ENCODE measurements at places on chromosomes 11 and 22. TPM values are rescaled to one million over a fixed set of nuclear protein-coding genes. Genes with fewer than 3 reads are reported as not detected.

The PRAME gene
- total RNA-seq = not detected

The ANO3 gene
- 0.58 TPM for total RNA-seq

The INPP5J gene
- 0.17 TPM for total RNA-seq

The GALNT18 gene
- 1.5 TPM for total RNA-seq

Measured in pericardium fibroblast (primary cell).